ENCODE measurements at places on chromosomes 7 and 10. TPM values are rescaled to one million over a fixed set of nuclear protein-coding genes. Genes with fewer than 3 reads are reported as not detected.

The CD36 gene
- total RNA-seq = 1.3 TPM

The AKR1B15 gene
- not detected for total RNA-seq

The CALD1 gene
- 674 TPM for total RNA-seq

The ZNF727 gene
- total RNA-seq = not detected

The AMZ1 gene
- 4.4 TPM for total RNA-seq

The PRPS1L1 gene
- not detected for total RNA-seq

The DDC gene
- total RNA-seq = not detected

The MNX1 gene
- total RNA-seq = not detected

The NUTM2D gene
- 2.3 TPM for total RNA-seq

The ABCB1 gene
- not detected for total RNA-seq

The NPSR1 gene
- total RNA-seq = not detected

The LRMDA gene
- total RNA-seq = 0.13 TPM

The STOX1 gene
- total RNA-seq = 0.25 TPM

The ANKRD61 gene
- total RNA-seq = not detected

The INHBA gene
- 5.5 TPM for total RNA-seq

Data from GM23248 (cell line).